ENCODE measurements at places on chromosomes 16 and 17. TPM values are rescaled to one million over a fixed set of nuclear protein-coding genes. Genes with fewer than 3 reads are reported as not detected.

The ABI3 gene
- polyA plus RNA-seq, result 4.2 TPM

The CD300LF gene
- polyA plus RNA-seq, result 0.57 TPM

The MMP28 gene
- 1.4 TPM for polyA plus RNA-seq

The PRAC2 gene
- polyA plus RNA-seq, result not detected

The FLCN gene
- polyA plus RNA-seq, result 20.8 TPM

DNA sequence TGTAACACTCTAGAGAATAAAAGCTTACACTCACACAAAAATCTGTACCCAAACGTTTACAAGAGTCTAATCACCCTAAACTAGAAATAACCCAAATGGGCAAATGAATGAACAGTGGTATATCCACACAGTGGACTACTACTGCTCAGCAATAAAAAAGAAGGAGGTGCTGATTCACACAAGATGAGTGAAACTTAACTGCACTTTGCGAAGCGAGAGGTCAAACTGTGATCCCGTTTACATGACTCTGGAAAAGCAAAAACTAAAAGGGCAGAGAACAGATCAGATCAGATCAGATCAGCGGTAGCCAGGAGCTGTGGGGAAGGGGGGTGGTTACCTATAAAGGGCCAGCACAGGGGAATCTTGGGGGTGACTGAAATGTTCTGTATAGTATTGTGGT is 113.4 kb downstream of the TRIM37 start:
- DNase-seq, result no peak

DNA sequence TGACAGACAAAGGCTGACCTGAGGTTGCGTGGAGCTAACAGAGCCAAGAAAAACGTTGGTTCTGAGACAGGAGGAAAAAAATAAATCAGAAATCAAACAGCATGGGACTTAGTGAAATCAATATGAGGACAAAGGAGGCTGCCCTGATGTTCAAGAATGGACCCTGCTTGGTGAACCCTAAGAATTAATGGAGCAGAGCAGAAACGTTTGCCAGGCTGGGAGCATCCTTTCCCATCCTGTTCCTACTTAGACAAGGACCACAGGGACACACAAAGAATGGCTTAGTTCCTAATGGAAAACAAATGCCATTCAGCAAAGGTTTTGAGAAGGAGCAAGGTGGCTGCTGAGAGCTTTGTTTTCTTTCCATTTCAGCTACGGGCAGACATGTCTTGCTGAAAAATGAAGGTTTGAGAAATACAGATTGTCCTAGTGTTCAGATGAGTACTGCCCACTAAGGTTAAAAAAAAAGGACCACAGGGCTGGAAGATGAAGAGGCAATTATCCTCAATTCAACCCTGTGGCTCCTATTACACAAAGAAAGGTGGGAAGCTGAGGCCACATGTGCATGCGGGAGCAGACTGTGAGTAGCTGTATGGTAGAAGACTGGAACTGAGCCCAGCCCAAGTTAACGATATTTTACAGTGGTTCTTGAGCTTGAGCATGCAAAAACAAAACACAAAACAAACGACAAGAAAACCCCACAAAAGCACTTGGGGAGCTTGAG is 230.1 kb downstream of the SLC39A11 start:
- no peak for DNase-seq

All from right renal cortex interstitium (tissue), 3 donors.